ENCODE measurements at places on chromosomes 11 and 22.

DNA sequence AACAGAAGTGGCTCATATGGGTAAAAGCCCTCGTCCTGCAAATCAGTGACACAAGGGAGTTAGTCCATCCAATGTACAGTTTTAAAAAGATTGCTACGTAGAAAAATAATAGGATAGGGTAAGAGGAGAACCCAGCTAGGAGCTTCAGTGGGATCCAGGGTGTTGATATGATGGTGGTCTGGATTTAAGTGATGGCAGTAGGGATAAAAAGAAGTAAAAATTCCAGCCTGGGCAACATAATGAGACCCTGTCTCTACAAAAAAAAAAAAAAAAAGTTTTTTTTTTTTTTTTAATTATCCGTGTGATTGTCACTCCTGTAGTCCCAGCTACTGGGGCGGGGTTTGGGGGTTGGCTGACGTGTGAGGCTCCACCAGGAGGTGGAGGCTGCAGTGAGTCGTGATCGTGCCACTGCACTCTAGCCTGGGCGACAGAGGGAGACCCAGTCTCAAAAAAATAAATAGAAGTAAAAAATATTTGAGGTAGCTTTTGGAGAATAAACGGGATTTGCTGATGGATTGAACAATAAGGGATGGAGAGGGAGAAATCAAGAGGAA is 7.0 kb upstream of the L3MBTL2 start:
- DNase-seq, result peak; percentile 39

DNA sequence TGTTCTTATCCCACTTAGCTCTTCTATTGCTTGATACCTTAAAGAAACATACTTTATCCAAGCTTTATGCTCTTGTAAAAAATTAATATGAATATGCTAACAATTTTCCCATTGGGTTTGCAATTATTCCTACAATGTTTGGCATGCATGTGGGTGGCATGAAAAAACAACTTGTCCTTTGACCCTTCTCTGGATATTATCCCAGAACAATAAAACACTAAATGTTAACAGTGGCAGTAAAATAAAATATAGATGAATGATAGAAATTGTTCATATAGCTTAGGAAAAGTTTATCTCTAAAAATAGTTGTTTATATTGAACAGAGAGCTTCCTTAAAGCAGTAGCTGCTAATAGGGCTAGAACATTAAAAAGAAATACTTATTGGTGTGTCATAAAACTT is 860.5 kb upstream of the LRRC4C start:
- no peak for DNase-seq

DNA sequence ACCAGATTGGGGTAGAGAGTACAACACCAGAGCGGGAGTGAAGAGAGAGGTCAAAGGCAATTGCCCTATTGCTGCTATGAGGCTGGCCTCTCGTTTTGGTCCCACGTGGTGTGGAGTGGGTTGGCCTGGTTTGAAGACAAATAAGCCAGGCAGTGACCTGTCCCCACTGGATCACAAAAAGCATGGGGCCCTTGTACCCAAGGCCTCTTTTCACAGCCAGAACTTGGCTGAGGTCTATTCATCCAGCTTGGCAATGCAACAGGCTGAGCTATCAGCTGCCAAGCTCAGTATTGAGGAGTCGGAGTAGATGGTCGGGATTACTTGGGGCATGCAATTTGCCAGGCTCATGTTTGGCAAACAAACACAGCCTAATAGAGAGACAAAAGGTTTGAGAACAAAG is 19.2 kb upstream of the GALNT18 start:
- no peak for DNase-seq

- no peak for DNase-seq
Observed at GRCh38 chr11:20844630-20845029, 175.2 kb downstream of the NELL1 start.

DNA sequence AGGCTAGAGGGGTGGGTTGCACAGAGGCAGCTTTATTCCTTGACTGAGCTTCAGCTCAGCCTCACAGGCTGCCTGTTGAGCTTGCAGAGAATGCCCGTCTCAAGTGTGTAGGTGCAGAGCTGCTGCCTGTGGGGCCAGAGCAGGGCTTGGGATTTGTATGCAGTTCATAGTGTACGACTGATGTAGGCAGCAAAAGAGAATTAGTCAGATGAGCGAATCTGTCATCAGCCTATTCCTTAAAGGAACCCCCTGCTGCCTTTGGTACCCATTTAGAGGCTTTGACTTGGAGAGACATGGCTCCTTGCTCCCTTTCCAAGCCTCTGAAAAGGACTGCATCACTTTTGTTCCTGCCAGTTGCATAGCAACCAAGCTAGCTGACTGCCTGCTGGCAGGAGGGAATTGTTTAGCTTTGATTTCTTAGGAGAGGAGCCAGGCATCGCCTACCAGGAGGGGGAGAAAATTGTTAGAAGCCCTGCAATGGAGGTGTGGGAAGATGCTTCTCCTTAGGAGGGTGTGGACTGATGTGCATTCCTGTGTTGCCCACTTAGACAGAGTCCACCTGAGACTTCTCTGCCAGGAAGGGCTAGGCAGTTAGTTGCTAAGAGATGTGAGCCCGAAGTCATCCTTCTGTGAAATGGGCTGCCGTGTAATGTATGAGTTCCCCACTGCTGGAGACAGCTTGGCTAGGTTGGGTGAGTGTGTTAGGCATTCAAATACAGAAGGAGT is 10.9 kb downstream of the ACO2 start:
- DNase-seq, result no peak

DNA sequence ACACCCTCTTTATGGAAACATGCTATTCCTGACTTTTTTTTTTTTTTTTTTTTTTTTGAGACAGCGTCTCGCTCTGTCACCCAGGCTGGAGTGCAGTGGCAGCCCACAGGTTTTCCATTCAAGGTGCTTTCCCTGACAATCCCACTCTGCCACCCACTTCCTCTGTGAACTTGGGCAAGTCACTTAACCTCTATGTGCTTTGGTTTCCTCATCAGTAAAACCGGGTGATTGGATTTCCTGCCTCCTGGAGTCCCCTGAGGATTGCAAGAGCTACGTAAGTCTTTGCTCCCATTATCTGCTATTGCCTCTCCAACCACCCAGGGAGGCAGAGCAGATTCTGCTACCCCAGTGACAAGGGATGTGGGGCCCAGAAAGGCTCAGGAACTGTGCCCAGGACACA is 54.1 kb downstream of the CELSR1 start:
- no peak for DNase-seq

DNA sequence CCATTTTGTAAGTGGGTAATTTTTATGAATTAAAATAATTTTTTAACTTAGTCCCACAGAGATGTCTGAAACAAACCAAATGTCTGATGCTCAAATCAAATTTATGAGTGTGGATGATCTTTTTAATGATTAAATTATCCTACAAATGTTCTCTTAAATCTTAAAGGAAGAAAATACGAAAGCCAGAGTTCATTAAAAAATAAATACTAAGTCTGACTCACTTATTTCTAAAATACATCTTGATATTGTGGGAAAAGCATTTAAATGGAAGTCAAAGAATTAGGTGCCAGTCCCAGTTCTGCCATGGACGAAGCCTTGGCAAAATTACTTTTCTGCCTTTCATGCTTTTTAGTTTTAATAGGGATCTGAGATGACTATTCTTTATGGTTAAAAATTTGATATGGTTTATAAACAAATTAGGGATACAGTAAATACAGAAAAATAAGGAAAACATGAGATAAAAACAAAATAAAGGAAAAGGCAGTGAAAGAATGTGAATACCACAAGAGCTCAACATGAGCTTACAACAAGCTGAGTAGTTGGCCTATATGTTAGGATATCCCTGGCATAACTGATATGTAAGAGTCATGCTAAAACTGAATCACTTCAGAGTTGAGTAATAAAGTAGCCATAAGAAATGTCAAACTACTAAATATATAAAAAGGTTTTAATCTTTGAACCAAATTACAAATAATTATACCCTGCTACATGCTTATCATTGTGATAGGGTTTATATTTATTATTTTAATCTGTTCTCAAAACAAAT is 9.2 kb downstream of the CCDC34 start:
- no peak for DNase-seq

DNA sequence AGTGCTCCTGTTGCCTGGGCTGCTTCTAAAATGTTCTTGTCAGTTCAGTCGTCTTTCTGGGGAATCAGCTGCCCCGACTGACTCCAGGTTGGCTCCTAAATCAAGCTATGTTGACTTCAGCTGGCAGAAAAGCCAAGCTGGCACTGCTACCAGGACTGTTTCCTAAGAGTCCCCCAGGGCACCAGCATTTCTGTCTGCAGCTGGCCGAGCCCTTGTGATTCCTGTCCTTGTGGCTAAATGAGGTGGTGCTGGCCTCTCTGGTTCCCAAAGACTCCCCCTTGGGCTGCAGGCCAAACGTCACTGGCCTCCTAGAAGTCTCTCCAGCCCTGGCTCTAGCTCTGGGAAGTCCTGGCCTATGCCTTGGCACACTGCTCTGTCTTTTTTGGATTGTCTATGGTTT is 31.1 kb downstream of the GRAMD1B start:
- DNase-seq, result no peak

DNA sequence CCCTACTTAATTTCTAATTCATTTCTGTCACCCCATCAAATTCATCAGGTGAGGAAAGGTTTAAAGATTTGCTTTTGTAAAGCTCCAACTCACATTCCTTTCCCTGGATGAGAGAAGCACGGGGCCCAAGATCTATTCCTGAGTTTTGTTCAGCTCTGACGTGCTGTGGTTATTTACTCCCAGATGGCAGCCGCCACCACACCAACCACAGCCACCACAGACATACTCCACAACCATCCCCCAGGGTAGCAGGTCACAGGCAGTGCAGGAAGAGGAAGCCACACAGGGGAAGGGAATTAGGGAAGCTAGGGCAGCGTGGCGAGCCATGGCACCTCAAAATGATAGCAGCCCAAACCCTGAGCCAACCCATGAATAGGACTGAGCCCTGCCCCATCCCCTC is 63.5 kb upstream of the CSNK2A3 start:
- no peak for DNase-seq

DNA sequence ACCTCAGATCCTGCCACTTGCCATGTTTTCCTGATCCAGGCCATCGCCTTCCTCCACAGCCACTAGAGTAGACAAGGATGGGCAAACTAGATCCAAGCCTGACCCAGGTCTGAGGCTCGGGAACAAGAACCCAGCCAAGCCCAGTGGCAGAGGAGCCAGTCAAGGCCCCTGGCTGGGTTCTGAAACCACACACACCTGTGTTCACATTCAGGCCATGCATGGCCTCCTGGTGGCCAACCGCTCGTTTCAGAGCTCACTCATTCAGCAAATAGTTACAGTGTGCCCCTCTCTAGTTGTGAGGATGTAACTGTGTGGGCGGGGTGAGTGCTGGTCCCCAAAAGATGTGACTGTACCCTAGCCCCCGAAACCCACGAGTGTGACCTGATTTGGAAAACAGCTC is 337.6 kb downstream of the CTTN start:
- DNase-seq, result no peak

DNA sequence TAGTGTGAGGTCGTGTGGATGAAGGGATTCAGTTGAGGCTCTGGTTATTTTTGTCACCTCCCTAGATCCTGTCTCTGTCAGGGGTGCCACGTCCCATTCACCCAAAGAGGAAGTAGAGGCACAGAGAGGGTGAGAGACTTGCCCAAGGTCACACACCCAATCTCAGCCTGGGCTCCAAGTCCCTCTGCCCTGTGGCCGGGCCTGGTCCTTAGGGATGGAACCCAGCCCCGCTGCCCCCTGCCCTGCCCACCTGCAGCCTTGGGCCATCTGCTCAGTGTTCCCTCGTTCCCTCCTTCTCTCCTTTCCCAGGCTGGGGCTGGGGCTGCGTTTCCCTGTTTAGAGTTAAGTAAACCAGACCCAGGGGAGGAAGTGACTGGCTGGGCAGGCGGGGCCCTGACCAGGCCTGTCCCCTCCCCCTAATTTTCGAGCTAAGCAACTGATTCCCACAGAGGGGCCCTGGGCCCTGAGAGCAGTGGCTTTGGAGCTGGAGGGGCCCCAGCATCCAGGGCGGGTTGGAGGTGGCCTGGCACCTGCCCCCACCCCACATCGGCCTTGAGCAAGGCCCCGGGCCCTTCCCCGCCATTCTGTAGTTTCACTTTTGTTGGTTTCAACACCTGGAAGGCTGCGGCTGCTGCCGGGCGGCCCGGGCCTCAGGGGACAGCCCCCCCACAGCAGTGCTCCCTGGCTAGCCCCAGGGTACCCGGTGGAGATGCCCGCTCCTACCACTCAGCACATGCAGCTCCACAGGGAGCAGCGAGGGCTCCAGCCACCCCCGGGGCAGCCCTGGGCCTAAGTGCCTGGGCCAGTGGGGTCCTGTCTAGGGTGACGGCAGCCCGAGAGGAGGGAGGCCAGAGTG is 1.5 kb downstream of the TCIRG1 start:
- peak; percentile 53 for DNase-seq

DNA sequence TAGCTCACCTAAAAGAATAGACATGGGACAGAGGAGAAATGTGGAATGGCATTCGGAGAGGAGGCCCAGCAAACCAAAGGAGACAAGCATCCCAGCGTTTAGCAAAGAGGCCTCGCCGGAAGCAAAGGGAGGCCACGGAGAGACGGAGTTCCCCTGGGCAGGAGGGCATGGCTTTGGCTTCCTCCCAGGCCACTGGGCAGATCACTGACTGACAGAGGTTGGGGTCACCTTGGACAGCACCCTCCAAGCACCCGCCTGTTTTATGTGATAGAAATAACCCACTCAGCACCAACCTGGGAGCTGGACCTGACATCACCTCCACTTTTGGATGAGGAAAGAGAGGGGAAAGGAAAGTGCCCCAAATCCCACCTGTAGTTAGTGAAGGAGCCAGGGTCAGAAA is 434.1 kb downstream of the BRD1 start:
- DNase-seq, result no peak

- DNase-seq, result no peak
Observed at GRCh38 chr22:39181356-39181755, 28.9 kb upstream of the CBX7 start.

All from T-helper 1 cell (primary cell).